ENCODE measurements at places on chromosomes 1 and 21.

DNA sequence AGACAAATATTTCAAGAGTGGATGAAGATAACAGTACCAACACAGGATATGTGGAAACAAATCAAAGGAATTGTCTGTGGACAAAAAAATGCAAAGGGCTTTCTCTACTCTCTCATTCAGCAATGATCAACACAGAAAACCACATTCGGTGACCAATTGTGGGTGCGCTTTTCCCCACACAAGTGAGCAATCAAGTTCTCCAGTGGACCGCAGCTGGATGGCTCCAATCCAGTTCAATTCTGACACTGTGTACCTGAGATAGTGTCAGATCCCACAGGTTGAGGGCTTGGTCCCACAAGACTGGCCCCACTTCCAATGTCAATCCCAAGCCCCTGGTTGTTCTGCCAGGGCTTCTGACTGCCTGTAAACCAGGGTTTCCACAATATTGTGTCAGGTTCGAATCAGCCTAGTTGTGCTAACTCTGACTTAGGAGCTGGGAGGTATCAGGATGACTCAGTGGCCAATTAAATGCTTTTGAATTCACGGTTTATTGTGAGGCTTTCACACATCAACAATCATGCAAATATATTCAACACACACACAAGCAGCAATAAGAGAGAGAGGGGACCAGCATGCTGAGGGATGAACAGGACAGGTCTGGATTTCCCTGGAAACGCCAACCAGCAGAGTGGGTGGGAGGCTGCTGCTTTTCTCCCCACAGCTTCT is 87.0 kb upstream of the BTG3 start:
- DNase-seq, result no peak

- DNase-seq, result no peak
Observed at GRCh38 chr1:109613361-109614147, 5.9 kb downstream of the GNAT2 start.

GRCh38 chr1:27427816-27428315 is 35.4 kb downstream of the GPR3 start:
- no peak for DNase-seq

- DNase-seq, result no peak
Observed at GRCh38 chr1:80059940-80060339, 1053.4 kb upstream of the ADGRL4 start.

DNA sequence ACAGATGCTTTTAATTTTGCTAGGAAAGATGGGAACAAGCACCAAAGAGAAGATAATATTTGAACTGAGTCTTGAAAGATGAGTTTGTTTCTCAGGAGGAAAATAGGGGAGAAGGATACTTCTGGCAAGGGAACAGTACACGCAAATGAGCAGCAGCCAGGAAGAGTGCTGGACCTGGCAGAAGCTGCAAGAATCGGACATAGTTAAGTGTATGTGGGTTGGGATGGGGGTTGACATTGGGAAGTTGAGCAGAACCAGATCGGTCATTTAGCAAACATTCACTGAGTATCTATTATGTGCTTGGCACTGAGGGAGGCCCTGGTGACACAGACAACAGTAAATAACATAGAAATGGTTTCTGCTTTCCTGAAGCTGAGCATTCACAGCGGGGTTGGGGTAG is 198.8 kb downstream of the PLPP3 start:
- no peak for DNase-seq

GRCh38 chr1:164311377-164311776 is 247.6 kb upstream of the PBX1 start:
- no peak for DNase-seq

DNA sequence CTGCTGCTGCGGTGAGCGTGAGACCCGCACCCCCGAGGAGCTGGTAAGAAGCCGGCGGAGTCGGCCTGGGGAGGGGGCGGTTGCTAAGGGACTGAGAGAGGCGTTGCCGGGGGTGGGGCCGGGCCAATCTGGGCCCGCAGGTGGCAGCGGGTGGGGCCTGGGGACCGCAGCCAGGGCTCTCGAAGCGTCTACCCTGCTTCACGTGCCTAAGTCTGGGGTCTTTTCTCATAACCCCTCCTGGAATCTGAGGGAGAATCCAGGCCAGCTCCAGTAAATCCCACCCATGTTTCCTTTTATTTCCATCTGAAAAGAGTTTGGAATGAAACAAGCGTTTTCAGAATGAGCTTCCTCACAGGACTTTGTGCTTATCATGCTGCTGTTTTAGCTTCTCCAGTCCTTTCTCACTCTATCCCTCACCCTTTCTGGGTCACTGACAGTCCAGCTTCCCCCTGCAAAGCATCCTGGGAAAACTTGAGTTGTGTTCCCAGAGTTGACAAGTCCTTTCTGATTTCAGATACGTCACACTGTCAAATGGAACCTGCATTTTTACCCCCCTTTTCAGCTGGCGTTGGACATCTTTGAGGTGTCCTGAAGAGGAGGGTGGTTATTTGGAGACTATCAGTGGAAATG is 431 bp downstream of the CLCN6 start:
- DNase-seq, result no peak

All from kidney glomerular epithelial cell (primary cell).